ENCODE measurements at places on chromosomes 12 and 14.

GRCh38 chr12:39043424-39043822, 138.0 kb upstream of the CPNE8 start:
- DNase-seq, result no peak

DNA sequence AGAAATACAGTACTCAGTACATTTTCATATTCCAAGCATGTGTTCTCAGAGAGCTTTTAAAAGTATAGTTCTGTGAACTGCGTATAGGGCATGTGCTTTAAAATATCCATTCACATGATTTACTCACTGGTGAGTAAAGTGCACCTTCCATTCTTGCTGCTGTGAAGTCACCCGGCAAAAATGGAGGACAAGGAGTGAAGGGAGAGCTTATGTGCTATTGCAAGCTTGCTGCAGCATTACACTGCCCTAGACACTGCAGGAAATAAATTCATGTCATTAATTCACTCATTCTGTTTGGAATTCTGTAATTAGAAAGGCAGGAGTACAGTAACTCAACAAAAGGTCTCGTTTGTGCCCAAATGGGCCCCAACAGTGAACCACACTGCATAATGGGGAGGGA, 347.8 kb downstream of the PRKD1 start:
- no peak for DNase-seq

DNA sequence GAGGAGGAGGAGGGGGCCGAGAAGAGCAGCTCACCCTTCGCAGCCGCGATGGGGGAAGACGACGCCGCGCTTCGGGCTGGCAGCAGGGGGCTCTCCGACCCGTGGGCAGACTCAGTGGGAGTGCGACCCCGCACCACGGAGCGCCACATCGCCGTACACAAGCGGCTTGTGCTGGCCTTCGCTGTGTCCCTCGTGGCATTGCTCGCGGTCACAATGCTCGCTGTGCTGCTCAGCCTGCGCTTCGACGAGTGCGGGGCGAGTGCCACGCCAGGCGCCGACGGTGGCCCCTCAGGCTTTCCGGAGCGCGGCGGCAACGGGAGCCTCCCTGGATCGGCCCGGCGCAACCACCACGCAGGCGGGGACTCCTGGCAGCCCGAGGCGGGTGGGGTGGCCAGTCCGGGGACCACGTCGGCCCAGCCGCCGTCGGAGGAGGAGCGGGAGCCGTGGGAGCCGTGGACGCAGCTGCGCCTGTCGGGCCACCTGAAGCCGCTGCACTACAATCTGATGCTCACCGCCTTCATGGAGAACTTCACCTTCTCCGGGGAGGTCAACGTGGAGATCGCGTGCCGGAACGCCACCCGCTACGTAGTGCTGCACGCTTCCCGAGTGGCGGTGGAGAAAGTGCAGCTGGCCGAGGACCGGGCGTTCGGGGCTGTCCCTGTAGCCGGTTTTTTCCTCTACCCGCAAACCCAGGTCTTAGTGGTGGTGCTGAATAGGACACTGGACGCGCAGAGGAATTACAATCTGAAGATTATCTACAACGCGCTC, 745 bp downstream of the TRHDE start:
- DNase-seq, result peak; percentile 52

GRCh38 chr14:102898776-102899515, 23.5 kb upstream of the AMN start:
- DNase-seq, result no peak

DNA sequence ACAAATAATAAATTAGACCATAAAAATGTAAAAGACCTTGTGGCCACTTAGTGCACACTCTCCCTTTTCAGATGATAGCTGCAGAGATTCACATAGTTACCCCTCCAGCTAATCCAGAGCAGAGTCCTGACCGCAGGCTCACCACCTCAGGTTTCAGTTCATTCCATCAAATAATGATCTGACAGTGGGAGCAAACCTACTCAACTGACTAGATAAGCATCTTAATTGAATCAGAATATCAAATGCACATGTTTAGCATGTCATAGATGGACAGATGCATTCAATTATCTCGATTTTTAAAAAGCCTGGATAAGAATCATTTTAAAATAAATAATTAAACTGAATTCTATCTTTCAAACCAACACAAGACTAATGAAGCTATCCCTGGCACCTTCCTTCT, 242.3 kb upstream of the PDZRN4 start:
- DNase-seq, result no peak

GRCh38 chr12:110270125-110270962, 10.7 kb upstream of the ATP2A2 start:
- DNase-seq, result peak; percentile 49

DNA sequence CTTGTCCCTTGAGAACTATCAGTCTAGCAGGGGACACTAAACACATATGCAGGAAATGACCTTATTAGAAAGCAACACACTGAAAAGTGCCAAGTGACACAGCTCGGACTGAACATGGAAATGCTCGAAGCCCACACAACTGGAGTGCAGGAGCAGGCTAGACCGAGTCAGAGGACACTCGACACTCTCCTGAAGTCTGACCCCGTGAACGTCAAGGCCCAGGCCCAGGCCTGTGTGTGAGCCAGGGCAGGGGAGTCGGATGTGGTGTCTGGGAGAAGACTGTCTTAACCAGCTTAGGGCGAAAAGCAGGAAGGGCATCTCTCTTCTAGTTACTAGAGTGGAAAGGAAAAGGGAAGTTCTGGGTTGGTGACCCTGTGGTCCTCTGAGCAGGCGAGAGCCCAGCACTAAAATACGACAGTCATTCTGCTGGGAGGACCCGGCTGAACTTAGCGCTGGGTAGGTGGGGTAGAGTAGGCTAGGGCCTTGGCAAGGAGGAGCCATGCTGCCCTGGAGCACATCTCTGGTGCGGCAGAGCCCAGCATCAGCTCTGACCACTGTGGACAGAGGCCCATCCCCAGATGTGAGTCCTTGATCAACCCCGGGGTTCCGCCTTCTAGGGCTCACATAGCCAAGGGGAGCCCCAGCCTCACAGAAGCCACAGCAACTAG, 93.0 kb downstream of the NTF3 start:
- DNase-seq, result peak; percentile 38

DNA sequence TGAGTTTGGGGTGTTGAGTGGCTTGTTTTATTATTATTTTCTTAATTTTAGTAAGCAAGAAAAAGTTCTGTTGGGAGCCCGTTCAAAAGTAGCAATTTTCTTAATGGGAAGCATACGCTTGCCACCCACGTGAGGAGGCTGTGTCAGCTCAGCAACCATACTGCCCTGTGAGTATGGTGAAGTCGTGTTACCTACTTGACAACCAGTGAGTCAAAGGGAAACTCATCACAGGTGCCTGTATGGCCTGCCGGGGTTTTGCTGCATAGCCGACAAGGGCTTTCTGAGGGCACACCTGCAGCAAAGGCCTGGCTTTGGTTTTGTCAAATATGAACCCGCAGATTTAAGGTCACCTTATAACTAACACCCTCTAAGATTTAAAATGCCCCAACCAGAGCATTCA, 31.1 kb downstream of the PITPNM2 start:
- DNase-seq, result no peak

DNA sequence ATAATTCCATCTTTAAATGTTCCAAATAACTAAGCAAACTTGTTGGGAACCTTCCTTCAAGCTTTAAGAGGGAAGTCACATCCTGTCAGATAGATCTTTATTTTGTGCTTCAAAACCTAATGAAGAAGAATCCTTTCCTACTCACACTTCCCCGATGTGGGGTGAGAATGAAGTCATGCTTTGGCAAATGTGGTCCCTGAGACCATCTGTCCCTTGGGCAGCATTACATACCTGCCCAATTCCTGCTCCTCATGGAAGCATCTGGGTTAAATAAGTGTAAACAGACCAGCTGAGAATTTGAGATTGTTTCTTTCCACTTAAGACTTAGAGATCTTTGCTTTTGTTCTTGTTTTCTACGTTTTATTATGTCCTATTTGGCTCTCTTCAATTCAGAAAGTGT, 606.0 kb upstream of the TMEM132C start:
- no peak for DNase-seq

DNA sequence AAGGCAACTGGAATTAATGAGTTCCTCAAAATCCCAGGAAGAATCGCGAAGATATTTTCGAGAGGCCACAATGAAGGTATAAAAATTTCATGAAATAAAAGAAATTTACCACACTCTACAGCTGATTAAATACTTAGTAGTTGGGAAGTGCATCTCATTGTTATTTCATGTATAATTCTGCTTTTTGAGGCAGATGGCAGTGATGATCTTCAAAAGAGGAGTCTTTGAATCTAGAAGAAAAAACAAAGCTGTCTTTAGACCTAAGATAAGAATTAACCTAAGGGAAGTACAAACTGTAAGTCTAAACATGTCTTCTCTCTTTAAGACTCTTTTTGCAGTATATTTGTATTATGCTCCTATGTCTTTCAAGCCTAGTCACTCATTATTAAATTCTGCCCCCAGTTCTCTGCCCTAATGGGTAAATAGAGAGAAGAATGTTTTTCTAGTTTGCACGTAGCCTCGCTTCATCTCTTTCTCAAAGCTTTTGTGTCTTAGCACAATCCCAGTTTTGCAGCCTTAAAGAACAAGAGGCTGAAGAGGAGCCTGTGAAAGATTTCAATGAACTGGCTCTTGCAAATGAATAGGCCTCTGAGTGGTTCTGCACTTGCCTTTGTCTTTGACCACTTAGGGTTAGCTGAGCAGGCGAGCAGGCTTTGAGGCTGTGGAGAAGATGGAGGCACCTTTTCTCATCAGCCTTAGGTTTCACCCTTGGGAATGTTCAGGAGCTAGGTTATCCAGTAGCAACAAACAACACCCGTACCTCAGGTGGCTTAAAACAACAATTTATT, 32.7 kb downstream of the CFAP54 start:
- DNase-seq, result no peak

GRCh38 chr14:54556535-54556934, 10.4 kb upstream of the SAMD4A start:
- no peak for DNase-seq

- peak; percentile 22 for DNase-seq
Observed at GRCh38 chr12:4121506-4122020, 152.0 kb upstream of the CCND2 start.

DNA sequence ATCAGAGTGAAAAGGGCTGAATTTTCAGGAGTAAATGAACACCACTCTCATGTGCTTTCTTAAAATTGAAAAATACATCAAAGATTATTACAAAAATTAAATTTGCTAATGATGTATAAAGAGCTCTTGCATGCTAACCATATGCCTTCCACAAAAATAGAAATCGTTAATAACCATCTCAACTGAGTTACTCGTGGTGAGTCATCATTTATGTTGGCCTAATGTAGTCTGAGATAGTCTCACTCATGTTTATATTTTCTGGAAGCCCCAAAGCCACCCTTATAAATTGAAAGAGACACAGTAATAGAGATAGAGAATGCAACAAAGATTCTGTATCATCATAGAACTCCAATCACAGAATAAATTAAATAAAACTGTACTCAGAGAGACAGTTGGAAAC, 131.2 kb downstream of the KCNH5 start:
- no peak for DNase-seq

- DNase-seq, result no peak
Observed at GRCh38 chr12:6567112-6567670, 900 bp downstream of the NOP2 start.

DNA sequence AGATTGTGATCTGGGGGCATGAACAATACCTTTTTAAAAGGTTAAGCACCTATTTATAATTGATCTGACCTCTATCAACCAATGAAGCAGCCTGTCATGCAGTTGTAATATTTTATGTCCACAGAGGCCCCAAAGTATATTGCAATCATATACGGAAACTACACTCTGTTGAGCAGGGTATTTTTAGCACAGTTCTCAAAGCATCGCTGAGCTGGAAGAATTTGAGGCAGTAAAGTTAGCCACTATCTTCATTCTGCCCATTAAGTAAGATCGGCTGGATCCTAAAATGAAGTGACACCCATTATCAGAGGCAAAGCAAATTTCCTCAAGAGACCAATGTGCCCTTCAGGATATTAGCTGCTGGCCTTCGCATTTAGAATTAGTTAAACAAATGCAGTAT, 47.7 kb upstream of the GRIP1 start:
- DNase-seq, result no peak

GRCh38 chr12:16763901-16764300, 157.9 kb upstream of the LMO3 start:
- DNase-seq, result no peak

DNA sequence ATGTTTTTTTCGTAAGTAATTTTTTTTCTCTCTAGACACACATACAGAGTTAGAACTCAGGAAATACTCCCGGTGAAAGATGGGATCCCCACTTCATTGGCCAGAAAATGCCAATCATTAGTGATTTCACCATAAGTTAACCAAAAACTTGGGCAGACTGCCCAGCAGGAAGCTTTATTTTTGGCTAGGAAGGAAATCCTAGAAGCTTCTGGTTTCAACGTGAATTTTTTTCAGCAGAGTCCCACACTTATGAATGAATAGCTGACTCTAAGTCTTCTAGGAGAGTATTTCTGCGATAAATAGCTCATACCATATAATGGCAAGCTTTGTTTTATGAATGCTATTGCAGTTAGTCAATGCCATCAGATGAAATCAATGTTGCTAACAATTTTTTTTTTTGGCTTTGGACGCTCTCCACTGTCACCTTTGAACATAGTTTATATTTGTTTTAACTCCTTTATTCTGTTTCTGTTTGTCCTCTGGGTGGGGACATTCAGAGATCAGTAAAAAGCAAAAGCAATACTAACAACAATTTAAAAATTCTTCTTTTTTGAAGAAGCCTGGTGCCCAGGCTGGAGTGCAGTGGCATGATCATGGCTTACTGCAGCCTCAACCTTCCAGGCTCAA, 9.5 kb downstream of the PPP1CC start:
- no peak for DNase-seq

GRCh38 chr12:47777741-47778558, 4.9 kb downstream of the SLC48A1 start:
- DNase-seq, result no peak

DNA sequence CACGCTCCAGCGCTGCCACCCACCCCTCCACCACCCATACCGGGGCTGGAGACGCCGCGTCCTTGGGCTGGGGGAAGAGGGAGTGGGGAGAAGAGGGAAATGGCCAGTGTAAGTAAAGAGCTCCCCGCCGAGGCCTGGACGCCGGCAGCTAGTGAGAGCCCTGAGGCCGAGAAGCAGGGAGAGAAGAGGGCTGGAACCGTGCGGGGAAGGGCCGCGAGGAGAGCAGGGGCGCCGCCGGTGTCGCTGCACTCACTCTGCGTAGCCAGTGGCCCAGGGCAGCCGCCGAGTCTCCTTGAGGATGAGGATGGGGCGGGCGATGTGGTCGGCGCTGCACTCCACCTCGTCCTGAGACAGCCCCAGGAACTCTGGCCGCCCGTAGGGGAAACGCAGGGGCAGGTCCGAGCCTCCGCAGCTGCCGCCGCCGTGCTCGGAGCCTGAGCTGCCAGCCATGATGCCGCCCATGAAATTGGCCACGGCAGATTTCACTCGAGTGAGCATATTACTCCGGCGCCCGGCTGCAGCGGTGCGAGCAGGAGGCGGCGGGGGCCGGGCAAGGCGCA, 631 bp downstream of the PPM1H start:
- DNase-seq, result peak; percentile 49

Measured in SJSA1 (cell line).